ENCODE measurements at places on chromosomes 1 and 21.

DNA sequence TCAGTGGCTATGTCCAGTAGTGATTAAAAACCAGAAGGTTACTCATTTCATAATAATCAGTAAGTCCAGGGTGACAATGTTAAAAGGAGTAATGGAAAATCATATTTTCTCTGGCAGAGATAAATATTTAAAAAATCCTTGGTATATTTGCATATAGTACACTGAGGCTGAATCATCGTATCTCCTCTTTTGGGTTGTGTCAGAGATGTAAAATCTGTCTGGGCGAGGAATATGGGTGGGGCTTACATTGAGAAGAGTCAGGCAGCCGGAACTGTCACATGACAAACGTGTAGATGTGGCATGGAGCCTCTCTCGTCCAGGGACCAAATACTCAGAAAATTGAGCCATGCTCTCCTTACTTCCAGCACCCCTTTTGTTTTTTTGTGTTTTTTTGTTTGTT, 120.9 kb downstream of the FMN2 start:
- DNase-seq: no peak

DNA sequence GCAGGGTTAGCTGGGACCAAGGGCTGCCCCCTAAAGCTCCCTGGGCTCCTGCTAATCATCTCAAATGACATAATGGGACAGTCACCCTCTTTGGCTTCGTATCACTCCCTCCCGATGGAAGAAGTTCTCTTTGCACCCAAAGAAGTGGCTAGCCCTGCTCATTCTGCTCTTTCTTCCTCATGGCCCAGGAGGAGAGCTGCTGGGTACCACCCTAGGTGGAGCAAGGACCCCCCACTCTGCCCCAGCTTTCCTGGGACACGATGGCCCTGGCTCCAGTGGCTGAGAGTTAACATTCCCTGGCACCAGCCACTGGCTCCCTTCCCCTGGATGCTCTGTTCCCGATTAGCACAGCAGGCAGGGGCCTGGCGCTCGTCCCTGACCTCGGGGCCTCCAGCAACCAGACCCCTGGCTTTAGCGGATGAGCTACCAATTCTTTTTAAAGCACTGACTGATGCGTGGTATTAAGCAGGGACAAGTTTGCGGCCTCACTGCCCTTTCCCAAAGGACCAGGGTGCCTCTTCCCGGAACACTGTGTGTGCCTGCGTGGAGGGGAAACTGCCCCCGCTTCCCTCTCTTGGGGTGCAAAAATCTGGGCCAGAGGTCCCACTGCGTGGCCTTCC, 1.2 kb downstream of the MYOM3 start:
- no peak for DNase-seq

DNA sequence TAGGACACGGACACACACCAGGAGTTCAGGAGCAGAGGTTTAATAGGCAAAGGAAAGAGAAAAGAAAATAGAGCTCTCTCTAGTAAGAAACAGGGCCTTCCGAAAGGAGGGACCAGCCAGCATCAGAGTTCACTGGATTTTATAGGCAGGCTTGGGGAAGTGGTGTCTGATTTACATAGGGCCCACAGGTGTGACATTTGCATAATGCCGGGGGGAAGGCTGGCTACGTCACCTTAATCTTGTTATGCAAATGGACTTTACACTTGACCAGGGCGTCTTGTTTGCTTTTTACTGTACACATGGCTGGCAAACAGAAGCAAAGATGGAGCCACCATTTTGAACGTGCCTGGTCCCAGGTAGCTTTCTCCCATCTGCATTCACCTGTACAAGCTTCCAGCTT, at the start of gene OR14A16:
Gene OR14A16 (minus strand): TSS at position 97 of the 400 bp plus-strand sequence. CDS start 8,390 bp downstream, outside the sequence.
- DNase-seq: no peak

- no peak for DNase-seq
Measured at GRCh38 chr1:106680776-106681344, 375.6 kb upstream of the PRMT6 start.

All from CD4-positive, alpha-beta T cell treated with Interferon gamma for 1 hour (primary cell).